CMK (cell line): ENCODE measurements at places on chromosomes 1 and 21.

GRCh38 chr1:31939484-31940329 is 1.5 kb upstream of the PTP4A2 start:
- peak; percentile 73 for DNase-seq

- DNase-seq, result no peak
Measured at GRCh38 chr1:184867866-184868689, 106.2 kb downstream of the NIBAN1 start.

- DNase-seq, result no peak
Measured at GRCh38 chr1:4422504-4423289, 231.7 kb upstream of the AJAP1 start.

- DNase-seq, result peak; percentile 26
Measured at GRCh38 chr1:119549719-119550132, 42.7 kb downstream of the HSD3B1 start.

GRCh38 chr1:118992868-118993699 is 4.9 kb upstream of the TBX15 start:
- no peak for DNase-seq

DNA sequence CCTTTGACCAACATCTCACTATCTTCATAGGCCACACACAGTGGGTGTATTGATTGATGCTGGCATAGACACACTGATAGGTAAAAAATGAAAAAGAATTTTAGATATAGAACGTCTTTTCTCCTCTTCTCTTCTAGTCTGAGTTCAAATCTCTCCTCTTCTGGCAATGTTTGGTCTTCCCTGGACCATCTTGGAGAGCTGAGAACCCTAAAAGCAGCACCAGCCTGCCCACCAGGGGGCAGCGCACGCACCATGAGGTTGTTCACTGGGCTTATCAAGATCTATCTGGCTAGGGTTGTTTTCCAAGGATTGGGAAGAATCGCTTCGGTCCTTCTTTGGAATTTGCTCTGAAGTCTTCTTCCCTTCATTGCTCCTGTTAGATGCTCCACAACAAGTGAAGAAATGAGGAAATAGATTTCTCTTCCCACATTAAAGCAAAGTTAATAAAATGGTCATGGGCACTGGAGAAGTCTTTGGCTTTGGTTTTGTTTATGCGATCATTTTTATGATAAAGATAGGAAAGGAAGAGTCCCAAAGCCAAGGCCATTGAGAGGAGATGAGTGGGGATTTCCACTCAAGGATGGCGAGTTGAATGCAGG is 104.0 kb upstream of the OLIG2 start:
- DNase-seq, result peak; percentile 58

DNA sequence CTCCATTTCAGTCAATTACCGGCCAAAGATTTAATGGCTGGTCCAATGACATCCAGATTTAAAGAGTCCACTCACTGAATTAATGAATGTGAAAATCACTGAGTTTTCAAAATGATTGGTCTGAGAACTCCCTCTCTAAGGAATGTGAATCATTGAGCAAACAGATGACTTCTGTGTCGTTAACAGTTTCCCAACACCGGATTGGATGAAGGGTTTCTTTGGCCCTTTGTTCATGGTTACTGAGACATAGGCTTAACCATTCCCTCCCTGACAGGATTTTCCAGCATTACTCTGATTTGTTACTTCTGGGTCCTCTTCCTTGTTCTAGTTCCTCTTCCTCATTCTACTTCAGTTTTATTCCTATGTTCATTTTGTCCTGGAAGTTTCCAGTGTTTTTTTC is 1.5 kb upstream of the CLDN17 start:
- DNase-seq, result no peak

- DNase-seq, result no peak
Measured at GRCh38 chr1:150841626-150842025, 33.6 kb upstream of the CTSK start.

DNA sequence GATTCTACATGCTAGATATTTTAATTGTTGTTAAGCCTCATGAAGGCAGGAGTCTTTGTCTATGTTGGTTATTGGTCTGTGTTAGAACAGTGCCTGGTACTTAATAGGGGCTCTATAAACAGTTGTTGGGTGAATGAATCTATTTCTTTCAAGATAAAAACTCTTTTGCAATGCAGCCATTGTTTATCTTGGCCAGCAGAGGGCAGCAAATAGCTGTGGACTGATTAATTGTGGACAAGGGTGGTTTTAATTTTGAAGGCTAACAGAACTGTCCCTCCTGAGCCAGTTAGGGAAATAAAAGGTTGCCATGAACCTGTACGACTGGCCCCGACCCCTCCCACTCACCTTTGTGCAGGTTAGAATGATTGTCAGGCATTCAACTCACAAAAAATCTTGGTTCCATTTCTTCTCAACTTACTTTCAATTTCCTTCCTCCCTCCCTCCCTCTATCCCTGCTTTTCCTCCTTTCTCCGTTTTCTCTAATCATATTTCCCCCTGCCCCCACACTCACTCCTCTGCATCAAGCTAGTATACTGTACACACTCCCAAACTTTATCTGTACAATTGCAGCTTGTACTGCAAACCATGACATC is 66.3 kb upstream of the DIRAS3 start:
- no peak for DNase-seq

DNA sequence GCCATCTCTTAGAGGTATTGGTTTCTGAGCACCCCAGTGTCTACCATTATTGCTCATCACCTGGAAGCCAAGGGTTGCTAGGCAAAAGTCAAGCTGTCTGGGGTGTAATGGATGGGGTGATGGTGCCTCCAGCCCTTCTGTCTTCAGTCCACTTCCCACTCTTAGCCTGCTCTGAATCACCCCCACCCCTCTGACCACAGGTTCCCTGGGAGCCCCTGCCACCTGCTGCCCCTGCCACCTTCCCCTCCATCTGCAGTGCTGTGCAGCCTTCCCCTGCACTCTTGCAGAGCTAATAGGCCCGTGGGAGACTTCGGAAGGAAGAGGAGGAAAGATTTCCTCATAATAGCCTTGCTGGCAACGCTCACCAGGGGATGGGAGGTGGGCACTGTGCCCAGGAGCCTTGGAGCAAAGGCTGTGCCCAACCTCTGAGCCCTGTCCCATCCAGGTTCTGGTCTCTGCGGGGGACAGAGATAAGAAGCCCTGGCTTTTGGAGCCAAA is 35.5 kb downstream of the CAPN2 start:
- no peak for DNase-seq

DNA sequence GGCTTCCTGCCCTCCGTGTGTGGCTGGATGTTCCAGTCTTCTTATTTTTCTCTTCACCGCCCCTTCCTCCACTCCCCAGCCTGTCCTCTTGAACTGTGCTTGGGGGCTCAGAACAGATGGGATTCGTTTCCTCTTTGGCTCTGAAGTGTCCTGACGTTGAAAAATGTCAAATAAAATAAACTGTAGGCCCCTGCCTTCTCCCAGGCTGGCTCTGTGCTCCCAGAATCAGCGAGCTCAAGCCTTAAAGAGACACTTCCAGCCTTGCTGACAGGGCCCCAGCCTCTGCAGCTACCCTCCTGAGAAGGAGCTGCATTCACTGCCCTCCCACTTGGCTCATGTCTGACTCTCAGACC is 104.2 kb upstream of the IPO9 start:
- DNase-seq, result no peak

DNA sequence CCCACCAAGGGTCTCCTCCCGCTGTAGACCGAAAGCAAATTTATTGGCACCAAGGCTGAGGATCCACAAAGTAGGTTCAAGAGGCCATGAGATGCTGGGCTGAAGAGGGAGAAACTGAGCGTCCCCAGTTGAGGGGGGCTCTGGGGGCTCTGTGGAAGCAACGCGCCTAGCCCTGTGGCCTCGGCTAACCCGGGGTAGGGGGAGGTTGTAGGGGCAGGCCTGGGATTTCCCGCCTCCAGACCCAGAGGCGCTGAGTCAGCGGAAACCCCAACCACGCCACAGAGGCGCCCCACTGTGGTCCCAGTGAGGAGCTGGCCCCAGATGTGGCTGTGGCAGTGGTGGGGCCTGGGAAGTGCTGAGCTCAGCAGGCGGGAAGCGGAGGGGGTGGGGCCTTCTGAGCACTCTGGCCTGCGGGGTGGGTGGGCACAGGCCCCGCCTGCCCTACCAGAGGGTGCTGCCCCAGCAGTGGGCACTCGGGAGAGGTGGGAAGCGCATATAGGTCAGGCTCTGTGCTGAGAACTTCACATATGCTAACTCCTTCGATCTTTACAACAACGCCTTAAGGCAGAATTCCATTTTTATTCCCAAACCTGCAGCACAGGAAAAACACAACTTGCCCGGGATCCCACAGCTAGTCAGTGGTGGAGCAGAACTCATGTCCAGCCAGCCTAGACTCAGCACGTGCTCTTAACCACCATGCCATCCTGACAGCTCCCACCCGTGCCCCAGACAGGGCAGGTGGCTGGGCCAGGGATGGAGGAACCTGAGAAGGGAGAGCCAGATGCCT is 1.5 kb upstream of the COL16A1 start:
- DNase-seq, result peak; percentile 60

DNA sequence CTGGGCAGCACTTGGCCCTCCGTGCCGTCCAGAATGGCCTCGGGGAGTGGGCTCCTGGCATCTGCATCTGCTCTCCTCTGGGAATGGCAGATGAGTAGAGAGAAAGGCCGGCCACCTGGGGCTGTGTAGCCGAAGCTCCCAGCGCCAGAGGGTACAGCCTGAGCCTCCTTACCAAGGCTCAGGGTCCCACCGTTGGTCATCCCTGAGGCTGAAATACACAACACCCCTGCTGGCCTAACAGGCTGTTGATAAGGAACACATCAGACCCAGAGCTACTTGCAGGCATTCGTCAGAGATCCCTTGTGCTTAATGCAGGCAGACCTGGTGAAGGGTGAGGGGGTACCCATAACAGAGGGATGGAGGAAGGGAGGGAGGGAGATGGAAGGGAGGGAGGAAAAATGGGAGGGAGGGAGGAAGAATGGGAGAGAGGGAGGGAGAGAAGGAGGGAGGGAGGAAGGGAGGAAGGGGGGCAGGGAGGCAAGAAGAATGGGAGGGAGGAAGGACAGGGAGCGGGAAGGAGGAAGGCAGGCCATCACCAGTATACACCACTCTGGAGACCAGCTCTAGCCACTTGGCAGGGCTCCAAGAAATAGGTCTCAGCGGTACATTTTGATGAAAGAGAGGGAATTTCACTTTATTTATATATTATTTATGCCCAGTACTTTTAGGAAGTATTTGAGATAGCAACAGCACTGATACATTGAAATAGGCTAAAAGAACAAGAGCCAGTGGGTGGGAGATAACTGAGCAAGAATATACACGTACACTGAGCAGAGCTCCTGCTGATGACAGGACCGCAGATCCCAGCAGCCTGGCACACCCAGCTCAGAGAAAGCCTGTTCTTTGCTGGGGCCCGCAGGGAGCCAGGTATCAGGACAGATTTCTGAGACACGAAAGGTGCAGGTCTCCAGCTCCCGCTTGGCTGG is 315.0 kb upstream of the VAMP3 start:
- no peak for DNase-seq

DNA sequence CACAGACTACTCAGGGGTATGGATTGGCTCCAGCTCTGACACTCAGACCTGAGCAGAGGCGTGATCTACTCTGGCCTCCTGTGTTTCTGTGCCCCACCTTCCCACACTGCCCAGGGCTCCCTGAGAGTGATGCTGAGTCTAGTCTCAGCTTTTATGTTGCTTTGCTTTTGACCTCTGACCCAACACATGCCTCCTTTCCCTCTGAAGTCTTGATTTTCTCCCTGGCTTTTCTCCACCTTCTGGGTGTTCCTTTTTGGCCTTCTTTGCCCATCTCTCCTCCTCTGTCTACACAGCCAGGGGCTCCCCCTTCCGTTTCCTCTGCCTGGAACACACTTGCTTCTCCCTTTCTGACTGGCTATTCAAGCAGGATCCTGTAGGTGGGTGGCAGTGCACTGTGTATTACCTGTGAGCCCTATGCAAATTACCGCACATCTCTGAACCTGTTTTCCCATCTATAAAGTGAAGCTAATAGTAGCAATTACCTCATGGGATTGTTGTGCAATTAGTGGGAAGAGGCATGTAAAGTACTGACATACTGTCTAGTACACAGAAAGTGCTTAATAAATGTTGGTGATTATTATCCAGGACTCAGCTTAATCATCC is 13.7 kb upstream of the MEX3A start:
- no peak for DNase-seq

- DNase-seq, result no peak
Measured at GRCh38 chr1:47390843-47391242, 25.2 kb upstream of the FOXE3 start.

DNA sequence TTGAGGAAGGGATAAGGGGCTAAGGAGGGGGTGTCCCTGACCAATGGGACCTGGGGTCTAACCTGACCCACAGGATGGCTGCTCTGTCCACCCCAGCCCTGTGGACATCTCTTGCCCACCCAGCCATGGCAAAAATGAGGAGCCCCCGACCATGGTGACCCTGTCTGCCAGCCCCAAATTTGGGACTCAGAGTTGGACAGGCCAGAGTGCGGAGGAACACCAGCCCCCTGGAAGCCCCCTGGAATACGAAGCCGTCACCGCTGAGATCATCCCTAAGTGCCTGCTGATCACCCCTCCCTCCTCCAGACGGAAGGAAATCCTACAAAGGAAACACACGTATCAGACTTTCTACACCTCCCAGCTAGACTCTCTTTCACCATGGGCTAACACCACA is 119.3 kb downstream of the SIK1 start:
- no peak for DNase-seq

- no peak for DNase-seq
Measured at GRCh38 chr1:100720101-100720500, 559 bp downstream of the VCAM1 start.

- no peak for DNase-seq
Measured at GRCh38 chr1:31243501-31244286, 4.0 kb upstream of the NKAIN1 start.

GRCh38 chr1:174656409-174657059 is 208.8 kb downstream of the GPR52 start:
- no peak for DNase-seq

DNA sequence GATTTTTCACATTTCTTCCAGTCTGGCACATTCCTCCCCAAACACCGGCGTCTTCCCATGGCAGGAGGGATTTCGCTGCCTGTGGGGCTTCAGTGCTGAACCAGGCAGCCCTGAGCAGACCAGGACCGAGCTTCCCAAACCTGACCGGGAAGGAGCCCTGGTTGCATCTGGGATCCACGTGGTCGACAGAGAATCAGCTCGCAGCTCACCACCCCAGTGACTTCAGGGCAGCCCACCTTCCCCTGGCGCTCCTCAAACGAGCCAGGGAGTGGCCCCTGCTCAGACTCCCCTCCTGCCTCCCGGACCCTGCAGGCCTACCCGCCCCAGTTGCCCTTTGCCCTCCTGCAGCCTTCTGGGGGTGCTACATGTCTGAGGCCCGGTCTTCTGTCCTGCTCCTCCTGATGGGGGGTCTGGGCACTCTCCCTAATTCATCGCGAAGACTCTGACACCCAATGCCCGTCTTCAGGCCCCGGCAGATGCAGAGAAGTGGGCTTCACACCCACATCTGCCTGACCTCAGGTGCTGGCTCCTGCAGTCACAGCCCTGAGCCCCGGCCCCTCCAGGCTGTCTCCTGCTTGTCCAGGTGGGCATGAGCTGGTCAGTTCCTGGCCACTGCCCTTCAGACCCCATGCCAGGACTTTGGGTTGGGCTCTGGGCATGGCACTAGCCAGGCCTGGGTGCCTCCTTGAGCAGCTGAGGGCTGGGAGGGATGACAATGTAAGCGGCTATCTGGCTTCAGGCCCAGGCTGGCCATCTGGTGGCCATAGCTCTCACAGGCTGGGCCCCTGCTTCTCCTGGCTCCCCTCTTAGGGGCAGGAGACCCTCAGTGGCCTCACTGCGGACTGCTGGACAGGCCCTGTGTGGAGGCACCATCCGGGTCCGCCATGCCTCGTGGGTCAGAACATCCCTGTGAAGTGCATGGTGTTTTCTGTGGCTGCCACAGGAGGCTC is 26.1 kb upstream of the PRSS38 start:
- DNase-seq, result no peak
